GM18507 (cell line): ENCODE measurements at places on chromosomes 12 and 14.

DNA sequence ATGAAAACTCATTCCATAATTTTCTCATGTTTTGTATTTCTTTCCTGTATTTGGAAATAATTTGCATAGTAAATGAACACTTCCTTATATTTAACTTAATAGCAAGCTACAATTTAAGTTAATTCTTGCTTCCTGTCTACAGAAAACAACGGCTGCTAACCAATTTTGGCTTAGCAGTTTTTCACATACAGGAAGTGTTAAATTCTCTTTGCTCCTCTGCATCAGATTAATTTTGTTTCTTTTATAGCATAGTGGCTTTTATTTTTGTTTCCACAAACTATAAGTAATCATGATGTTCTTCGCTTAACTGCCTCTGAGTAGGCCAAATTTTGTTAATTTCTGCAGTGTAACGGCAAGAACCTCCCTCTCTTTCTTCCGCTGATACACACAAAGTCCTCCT is 182.9 kb downstream of the ALX1 start:
- no peak for DNase-seq

GRCh38 chr14:99221445-99221844 is 50.6 kb downstream of the BCL11B start:
- no peak for DNase-seq

GRCh38 chr14:37172936-37173614 is 669 bp upstream of the SLC25A21 start:
- DNase-seq: no peak

DNA sequence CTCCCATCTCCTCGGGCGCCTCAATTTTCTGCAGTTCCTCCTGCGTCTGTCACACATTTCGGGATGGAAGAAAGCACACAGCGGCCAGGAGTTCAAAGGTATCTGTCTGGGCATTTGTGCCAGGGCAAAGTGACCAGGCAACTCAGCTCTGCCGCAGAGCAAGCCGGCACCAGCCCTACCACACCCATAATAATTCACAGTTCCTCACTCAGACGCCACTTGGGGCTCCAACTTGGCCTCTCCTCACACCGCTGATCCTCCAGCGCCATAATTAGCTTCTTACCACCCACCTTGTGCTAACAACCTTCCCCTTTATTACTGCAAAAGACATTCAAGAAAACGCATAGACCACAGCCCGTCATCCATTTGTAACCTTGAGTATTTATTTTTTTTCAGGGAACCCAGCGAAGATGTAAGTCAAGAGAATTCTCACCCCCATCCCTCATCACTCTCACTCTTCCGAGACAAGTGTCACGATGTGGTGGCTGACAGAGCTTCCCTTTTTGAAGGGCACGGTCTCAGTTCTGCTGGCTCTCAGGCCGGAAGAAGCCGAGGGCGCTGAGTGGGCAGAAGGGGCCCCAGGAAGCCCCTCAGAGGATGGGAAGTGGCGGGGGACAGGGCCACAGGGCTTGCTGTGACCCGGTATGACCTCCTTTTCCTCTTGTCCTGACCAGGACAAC is 25.2 kb upstream of the NCOR2 start:
- DNase-seq: no peak

DNA sequence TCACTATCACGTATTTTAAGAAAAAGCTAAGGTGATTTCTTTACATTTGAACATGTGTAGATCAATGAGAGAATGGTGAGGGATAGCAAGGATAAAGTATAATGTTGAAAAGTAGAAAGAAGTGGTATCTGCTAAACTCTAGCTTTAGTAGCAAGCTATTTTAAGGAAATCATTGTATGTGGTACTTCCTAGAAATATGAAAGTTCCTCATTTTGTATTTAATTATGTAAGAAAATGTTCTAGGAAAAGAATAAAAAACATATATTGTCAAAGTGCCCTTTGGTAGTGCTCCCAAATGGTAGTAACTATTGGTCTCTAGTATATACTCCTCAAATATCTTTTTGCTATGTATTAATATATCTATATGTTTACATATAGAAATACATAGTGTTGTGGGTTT is 35.7 kb downstream of the RAB21 start:
- DNase-seq: no peak

- DNase-seq: no peak
Measured at GRCh38 chr12:120007272-120007671, 18.2 kb downstream of the BICDL1 start.

GRCh38 chr12:103806803-103807202 is 34.2 kb downstream of the NT5DC3 start:
- DNase-seq: no peak

DNA sequence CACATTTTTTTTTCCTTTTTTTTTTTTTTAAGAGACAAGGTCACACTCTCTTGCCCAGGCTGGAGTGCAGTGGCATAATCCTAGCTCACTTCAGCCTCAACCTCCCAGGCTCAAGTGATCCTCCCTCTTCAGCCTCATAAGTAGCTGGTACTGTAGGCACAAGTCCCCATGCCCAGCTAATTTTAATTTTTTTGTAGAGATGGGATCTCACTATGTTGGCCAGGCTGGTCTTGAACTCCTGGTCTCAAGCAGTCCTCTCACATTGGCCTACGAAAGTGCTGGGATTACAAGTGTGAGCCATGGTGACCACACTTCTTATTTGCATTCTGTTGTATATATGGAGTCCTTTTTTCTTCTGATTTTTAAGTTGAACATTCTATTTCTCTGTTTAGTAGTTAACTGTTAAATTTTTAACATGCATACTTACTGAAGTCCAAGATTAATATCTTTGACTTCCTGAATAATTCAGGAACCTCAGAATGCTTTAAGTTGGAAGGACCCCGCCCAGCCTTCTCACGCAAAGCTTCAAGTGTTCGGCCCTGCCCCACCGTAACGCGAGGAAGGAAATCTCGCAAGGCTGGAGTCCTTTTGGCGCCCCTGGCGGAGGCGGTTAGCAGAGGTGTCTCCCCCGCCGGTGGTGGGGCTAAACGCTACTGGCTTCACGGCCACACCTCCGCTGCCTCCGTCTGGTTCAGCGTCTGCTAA is 21.6 kb downstream of the SPATS2 start:
- DNase-seq: no peak

DNA sequence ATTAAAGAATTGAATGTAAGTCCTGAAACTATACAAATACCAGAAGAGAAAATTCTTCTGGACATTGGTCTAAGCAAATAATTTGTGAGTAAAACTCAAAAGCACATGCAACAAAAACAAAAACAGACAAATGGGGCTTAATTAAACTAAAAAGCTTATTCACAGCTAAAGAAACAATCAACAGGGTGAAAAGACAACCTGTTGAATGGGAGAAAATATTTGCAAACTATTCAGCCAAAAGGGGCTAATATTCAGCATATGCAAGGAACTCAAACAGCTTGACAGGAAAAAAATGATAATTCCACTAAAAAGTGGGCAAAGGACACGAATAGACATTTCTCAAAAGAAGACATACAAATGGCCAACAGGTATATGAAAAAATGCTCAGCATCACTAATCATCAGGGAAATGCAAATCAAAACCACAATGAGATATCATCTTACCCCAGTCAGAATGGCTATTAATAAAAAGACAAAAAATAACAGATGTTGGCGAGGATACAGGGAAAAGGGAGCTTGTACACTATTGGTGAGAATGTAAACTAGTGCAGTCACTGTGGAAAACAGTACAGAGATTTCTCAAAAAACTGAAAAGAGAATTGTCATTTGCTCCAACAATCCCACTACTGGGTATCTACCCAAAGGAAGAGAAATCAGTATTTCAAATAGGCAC is 177.5 kb upstream of the RTL1 start:
- no peak for DNase-seq

- no peak for DNase-seq
Measured at GRCh38 chr12:112463478-112463877, 44.7 kb downstream of the PTPN11 start.

DNA sequence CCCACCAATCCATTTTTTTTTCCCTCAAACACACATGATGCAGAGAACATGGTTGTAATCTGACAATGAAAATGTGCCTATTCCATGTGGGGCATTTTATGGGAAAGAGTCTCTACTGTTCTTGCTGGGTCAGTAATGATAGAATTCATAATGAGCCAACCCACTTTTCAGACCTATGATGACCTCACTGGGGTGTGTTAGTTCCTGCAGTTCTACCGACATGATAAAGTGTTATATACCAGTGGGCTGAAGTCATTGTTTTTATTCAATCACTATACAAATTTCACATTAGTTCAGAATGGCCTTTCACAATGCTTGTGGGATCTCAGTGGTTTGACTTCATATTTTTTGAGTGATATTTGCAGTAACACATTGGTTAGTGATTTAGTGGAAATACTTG is 47.5 kb downstream of the PPFIBP1 start:
- no peak for DNase-seq

GRCh38 chr14:90358359-90358758 is 26.6 kb upstream of the NRDE2 start:
- DNase-seq: no peak

GRCh38 chr14:75658957-75659356 is 1.7 kb downstream of the ERG28 start:
- DNase-seq: no peak

DNA sequence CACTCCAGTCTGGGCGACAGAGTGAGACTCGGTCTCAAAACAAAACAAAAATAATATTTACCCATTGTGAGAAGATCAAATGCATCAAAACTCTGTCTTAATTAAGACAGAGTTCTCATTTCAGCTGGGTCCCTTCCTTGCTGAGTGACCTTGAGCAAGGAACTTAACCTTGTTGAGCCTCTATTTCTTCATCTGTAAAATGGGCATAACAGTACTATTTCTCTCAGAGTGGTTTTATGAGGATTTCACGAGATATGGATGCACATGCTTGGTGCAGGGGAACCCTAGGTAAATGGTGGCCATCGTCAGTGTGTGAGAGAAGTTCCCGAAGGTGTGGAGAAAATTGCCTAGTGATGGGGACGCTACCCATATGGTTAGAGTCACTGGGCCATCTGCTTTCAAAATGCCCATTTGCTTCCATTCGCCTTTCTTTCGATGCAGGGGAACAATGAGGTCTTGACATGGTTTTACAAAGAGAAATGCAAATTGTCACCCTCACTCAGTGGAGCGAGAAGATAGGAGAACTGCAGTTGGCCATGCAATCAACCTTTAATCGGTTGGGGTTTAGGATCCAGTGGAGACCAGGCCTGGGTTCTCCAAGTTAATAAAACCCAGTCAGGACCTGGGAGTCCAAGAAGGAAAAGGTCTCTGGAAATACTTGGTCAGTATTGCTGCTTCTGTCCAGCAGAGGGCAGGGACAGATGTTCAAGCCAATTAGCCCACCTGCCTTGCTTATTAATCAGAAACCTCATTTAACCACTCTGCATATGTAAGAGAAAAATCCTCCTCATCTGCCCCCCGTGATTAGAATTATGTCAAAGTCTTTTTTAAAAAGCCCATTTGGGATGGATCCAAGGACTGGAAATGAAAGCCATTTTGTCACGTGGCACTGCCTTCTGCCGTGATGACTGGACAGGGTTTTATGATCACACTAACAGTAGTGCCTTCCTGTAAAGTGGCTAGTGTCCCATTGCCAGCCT is 37.2 kb downstream of the CFAP251 start:
- no peak for DNase-seq

GRCh38 chr12:49017891-49018260 is 700 bp downstream of the PRKAG1 start:
- no peak for DNase-seq

DNA sequence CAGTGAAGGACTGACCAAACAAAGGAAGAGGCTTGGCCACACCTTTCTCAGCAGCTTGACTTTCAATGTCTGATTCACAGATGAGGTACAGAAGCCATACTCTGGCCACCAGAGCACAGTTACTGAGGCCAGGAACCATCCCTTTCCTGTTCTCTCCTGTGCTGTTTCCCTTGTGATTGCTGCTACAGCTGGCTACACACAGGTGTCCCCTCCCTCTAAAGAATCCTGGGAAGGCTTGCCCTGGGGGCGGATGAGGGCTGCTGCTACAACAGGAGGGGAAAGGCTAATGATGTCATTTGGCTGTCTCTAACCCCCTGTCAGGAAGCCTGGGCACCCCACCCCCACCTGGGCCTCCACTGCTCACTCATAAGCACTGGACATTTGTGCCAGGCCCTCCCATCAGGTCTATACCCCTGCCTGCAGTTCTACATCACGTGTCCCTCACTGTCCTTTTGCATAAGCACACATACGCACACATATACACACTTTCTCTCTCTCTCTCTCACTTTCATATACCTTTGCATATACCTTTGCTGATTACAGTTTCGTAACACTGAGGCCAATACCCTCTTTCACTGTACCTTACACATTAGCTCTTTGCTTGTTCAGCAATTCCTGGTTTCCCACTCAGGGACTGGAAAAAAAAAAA is 41.4 kb downstream of the PRPF40B start:
- no peak for DNase-seq

GRCh38 chr12:110776410-110776809 is 33.7 kb upstream of the PPP1CC start:
- DNase-seq: peak; percentile 64
